ENCODE measurements at places on chromosomes 3 and 15.

- no peak for DNase-seq
Measured at GRCh38 chr3:128807186-128807830, 72.1 kb upstream of the ACAD9 start.

DNA sequence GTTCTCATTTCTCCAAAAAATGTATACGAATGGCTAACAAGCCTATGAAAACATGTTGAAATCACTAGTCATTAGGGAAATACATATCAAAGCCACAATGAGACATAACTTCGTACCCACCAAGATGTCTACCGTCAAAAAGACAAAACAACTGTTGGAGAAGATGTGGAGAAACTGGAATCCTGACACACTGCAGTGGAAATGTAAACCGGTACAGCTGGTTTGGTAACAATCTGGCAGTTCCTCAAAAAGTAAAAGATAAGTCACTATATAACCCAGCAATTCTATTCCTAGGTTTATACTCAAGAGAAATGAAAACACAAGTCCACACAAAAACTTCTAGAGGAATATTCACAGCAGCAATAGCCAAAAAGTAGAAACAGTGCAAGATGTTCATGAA, 7.0 kb downstream of the SCAPER start:
- no peak for DNase-seq

- DNase-seq, result no peak
Measured at GRCh38 chr15:94205366-94205765, 26.0 kb upstream of the MCTP2 start.

DNA sequence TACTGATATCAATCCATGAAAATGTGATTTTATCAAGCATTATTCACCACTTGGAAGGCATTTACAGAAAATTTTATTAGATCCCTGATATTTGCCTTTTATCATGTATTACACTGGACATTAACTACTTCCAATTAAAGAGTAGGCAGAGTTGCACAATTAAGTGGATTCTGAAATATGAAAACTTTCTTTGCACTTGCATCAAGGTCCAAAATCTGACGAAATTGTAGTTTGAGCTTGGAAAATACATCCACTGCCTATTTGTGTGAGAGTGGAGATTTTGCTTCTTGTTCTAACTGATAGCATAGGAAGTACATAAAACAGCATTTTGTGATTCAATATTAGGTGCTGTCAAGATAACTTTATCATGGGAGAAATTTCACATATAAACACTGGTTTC, 49.6 kb upstream of the SLC12A8 start:
- DNase-seq, result no peak

- no peak for DNase-seq
Measured at GRCh38 chr3:159733194-159733860, 255.3 kb upstream of the IL12A start.

GRCh38 chr3:71041371-71041770, 542.2 kb downstream of the FOXP1 start:
- DNase-seq, result no peak

GRCh38 chr3:58131101-58131825, 79.5 kb downstream of the DNASE1L3 start:
- no peak for DNase-seq

GRCh38 chr3:46866720-46867549, 3.7 kb upstream of the MYL3 start:
- peak; percentile 88 for DNase-seq

- no peak for DNase-seq
Measured at GRCh38 chr15:31439328-31439727, 112.7 kb downstream of the KLF13 start.

GRCh38 chr15:29135309-29135657, 134.3 kb downstream of the NSMCE3 start:
- DNase-seq, result no peak

DNA sequence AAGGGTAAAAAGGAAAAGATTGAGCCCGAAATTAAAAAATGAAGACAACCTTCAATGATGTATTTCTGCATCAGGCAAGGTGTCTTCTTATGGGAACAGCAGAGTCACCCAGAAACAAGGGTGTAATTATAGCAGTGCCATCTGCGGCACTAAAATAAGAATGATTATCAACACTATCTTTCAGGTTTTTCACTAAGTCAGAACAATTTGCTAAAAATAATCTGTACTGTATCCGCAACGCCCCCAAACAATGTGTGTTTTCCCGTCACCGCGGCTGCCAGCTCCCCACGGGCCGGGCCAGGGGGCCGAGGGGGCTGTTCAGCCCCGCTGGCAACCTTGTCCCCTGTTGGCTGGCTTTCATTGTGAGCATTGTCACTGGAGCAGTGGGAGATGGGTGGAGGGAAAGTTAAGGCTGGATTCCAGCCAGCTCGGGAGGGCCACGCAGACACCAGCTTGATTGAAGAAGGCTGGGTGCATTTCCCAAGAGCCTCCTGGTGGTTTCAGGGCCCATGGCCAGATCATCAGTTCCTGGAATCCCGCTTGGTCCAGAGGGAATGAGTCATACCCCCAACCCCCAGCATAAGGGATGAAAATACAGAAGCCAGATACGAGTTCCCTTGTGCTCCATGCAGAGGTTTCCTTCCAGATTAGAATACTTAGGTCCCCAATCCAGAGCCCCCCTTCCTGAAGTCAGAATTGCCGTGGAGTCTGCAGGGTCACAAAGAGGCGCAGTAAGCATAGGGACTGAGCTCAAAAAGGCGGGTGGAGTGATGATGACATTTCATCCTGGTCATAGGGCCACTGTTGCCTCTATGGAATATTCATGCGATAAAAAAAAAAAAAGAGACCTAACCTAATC, 90.2 kb upstream of the KLF13 start:
- peak; percentile 79 for DNase-seq
